Uterine smooth muscle cell (primary cell): ENCODE measurements at places on chromosomes 7 and 10. TPM values are rescaled to one million over a fixed set of nuclear protein-coding genes. Genes with fewer than 3 reads are reported as not detected.

The CCL24 gene
- total RNA-seq, result not detected in 2 replicates

The VPS37D gene
- 3.3 and 9.2 TPM in 2 replicates for total RNA-seq

The FZD1 gene
- total RNA-seq, result 18.7 and 25.1 TPM in 2 replicates

The ITIH2 gene
- total RNA-seq, result not detected in 2 replicates

The ACTR1A gene
- 95.5 and 131 TPM in 2 replicates for total RNA-seq

The CDK13 gene
- total RNA-seq, result 65.8 and 102 TPM in 2 replicates

The SCART1 gene
- 2.6 and 4.2 TPM in 2 replicates for total RNA-seq

The GALNT17 gene
- total RNA-seq, result under 0.01 TPM in 1 of 2 replicates, not detected in the other

The TRIM56 gene
- total RNA-seq, result 21.9 and 23.0 TPM in 2 replicates

The BMPR1A gene
- total RNA-seq, result 59.3 and 60.6 TPM in 2 replicates

The CYP3A7 gene
- 0.55 and 1.2 TPM in 2 replicates for total RNA-seq

The NEURL1 gene
- 0.22 and 1.00 TPM in 2 replicates for total RNA-seq

The GLI3 gene
- 3.4 and 3.5 TPM in 2 replicates for total RNA-seq

The KCNH2 gene
- 4.4 and 5.2 TPM in 2 replicates for total RNA-seq

The IGFBP1 gene
- total RNA-seq, result 0.11 TPM in 1 of 2 replicates, not detected in the other

The MICALL2 gene
- 15.0 and 16.7 TPM in 2 replicates for total RNA-seq

The SRGN gene
- 28.6 and 94.5 TPM in 2 replicates for total RNA-seq

The ZNF467 gene
- total RNA-seq, result 0.22 and 0.62 TPM in 2 replicates

The SPDYE2 gene
- total RNA-seq, result not detected in 2 replicates

The SYT15 gene
- total RNA-seq, result 0.12 TPM in 1 of 2 replicates, not detected in the other

The NDUFA5 gene
- total RNA-seq, result 31.9 and 40.8 TPM in 2 replicates

The PAPSS2 gene
- 77.7 and 112 TPM in 2 replicates for total RNA-seq

The FAM170B gene
- not detected in 2 replicates for total RNA-seq

The PCDH15 gene
- total RNA-seq, result 0.11 and 0.12 TPM in 2 replicates
